ENCODE measurements at places on chromosomes 5 and 9. TPM values are rescaled to one million over a fixed set of nuclear protein-coding genes. Genes with fewer than 3 reads are reported as not detected.

The FOXI1 gene
- total RNA-seq: not detected

The GRHPR gene
- total RNA-seq: 26.0 TPM

The PAIP1 gene
- 88.8 TPM for total RNA-seq

The CDH6 gene
- 3.8 TPM for total RNA-seq

The IRX1 gene
- not detected for total RNA-seq

The PCDHGA11 gene
- total RNA-seq: 2.3 TPM

DNA sequence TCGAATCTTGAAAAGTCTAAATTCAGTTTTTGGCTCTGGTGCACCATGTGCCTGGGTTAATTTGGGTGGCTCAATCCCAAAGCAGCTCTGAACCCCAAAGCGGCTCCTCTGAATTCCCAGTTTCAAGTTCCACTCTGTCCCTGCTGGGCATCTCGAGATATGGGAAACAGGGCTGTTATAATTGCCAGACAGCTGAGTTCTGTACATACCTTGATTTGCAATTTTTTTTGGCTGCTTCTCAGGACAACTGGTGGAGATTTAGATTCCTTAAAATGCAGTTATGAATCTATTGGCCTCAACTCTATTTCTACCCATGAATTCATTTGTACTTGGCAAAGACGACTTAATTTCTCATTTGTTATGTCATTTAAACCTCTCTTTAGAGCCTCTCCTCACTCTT is 808.5 kb downstream of the TLE4 start:
- no peak for DNase-seq

GRCh38 chr5:139664727-139665351 is 16.7 kb downstream of the CXXC5 start:
- DNase-seq: no peak

GRCh38 chr5:63860379-63860778 is 101.9 kb downstream of the HTR1A start:
- no peak for DNase-seq

DNA sequence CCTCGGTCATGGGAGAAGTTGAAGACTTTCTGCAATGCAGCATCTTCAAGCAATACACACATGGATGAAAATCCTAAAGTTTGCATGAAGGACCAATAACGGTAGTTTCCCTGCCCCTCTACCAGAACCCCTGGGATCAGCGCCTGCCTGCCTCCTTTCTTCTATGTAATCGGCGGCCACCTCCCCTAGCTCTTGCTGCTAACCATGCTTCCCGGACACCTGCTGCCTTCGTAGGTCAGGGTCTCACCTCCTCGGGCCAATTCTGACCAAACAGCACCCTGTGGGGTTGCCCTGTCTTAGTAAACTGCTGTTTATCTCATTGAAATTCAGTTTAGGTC is 388 bp upstream of the MED10 start:
- DNase-seq: no peak

DNA sequence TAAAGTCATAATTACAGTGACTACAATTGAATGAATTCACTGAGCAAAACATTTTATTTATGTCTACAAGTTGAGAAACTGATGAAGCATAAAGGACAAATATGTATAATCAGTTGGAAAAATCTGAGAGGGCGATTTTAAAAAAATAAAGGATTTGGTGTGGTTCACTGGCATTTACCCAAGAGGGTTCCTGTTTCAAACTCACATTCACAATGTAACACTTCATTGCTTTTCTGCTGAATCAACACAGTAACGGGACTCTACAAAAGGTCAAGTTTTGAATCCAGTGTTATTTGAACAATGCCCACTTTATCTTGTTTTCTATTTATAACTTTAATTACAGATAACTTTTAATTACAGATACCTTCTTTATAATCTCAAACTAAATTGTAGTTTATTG is 138.6 kb downstream of the NUDT12 start:
- no peak for DNase-seq

GRCh38 chr5:135761746-135762145 is 72.7 kb upstream of the SLC25A48 start:
- DNase-seq: no peak

DNA sequence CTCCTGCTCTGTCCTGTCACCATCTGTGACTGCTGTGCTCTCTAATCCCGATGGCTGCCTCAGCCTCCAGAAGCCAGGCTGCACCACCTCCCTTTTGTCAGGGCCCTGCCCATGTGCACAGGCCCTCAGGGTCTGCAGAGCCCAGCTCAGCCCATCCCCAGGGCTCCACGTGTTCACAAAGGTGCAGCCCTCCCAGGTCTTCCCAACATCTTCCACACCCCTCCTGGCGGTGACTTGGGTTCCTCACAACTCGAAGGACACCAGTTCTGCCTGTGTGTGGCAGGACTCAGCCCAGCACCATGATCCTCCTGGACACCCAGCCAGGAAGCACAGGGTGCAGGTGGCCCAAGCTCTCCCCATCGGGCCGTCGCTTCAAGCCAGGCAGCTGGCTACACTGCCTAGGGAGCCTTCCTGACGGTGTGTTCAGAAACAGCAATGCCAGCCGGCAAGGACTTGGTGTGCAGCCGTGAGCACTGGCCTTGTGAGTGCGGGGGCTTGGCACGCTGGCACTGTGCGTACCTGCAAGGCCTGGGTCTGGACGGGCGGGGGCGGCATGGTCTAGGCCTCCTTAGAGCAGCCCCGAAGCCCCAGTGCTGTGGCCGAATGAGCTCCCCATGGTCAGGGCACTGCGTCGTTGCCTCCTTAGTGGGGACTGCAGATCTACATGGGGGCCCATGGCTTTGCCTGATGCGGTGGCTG is 96.1 kb downstream of the MRPL36 start:
- no peak for DNase-seq

- no peak for DNase-seq
Measured at GRCh38 chr9:128893354-128893753, 11.4 kb downstream of the LRRC8A start.

DNA sequence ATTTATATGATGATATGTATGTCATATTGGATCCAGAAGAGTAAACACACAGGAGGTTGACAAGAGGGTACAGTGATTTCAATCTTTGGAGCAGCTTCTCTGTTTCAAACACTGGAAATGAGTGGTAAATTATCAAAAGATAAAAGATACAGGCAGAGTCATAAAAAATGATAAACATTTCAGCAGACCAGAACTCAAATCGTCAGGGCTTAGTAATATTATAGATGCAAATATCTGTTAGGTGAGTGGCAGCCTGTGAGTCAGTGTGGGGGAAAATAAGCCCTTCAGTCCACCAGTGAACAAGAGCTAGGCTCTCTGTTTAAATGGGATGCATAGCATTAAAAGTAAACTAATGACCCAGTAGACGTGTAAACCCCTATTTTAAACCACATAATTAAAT is 1378.1 kb downstream of the EFNA5 start:
- no peak for DNase-seq

DNA sequence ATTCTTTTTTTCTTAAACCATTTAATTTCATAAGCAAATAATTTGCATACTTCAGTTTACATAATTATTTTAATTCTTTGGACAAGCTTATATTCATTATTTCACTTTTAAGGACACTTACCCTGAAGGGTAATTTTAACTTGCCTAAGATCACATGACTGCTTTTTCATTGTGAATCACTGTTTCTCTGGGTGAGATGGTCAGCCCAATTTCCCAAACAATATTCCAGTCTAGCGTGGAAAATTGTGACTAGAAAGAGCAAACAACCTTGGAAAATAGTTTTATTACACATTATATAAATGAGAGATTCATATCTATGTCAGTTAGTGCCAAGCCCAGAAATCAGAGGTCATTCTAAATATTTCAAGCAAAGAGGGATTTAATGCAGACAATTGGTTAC is 21.4 kb upstream of the JAKMIP2 start:
- DNase-seq: no peak

DNA sequence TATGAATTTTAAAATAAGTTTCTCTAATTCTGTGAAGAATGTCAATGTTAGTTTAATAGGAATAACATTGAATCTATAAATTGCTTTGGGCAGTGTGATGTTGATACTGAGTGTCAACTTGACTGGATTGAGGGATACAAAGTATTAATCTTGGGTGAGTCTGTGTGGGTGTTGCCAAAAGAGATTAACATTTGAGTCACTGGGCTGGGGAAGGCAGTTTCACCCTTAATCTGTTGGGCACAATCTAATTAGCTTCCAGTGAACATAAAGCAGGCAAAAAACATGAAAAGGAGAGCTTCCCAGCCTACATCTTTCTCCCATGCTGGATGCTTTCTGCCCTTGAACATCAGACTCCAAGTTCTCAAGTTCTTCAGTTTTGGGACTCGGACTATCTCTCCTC is 832.0 kb upstream of the ARRDC3 start:
- DNase-seq: no peak

DNA sequence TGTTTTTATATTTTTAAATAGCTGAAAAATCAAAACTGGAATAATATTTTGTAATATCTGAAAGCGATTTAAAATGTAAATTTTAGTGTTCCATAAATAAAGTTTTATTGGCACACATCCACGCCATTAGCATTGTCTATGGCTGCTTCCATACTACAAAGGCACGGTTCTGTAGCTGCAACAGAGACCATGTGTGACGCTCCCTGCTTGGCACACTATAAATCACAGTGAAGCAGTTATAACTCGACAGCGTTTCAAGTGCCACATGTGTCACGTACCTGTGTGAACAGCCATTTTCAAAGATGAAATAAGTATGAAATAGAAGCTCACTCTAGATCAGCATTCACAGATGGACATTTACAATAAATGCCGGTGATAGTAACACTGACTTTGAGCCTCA is 810.1 kb upstream of the WWC1 start:
- DNase-seq: no peak
